HuH-7.5 (cell line): ENCODE measurements at places on chromosomes 12 and 14.

- no peak for DNase-seq
These were observed 149.4 kb downstream of the BCL11B start for GRCh38 chr14:99122521-99123125.

DNA sequence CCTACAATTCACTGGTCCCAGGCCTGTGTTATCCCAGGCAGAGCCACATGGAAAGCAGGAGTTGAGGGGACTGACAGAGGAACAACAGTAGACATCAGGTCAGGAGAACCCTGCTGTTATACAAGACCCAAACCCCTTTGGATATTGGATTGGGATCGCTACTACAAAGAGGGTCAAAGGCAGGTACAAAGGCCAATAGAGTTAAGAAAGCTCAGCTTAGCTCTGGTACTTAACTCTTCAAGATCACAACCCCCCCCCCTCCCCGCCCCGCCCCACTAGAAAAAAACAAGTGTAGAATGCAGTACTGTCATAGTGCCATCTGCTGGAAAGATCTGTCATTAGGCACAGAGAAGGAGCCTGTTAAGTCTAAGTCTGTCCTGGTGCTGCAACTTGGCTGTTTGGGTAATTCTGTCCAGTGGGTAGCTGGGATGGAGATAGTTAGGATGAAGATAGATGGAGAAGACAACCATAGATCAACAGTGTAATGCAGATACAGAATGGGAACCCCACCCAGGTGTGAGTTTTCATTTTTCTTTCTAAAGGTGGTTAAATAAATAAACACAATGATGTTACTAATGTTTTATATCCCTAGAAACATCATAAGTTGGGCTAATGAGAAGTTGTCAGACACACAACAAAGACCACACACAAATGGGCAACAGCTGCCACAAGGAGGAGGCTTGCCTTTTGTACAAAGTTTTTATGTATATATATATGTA lies 17.2 kb downstream of the REM2 start:
- no peak for DNase-seq

DNA sequence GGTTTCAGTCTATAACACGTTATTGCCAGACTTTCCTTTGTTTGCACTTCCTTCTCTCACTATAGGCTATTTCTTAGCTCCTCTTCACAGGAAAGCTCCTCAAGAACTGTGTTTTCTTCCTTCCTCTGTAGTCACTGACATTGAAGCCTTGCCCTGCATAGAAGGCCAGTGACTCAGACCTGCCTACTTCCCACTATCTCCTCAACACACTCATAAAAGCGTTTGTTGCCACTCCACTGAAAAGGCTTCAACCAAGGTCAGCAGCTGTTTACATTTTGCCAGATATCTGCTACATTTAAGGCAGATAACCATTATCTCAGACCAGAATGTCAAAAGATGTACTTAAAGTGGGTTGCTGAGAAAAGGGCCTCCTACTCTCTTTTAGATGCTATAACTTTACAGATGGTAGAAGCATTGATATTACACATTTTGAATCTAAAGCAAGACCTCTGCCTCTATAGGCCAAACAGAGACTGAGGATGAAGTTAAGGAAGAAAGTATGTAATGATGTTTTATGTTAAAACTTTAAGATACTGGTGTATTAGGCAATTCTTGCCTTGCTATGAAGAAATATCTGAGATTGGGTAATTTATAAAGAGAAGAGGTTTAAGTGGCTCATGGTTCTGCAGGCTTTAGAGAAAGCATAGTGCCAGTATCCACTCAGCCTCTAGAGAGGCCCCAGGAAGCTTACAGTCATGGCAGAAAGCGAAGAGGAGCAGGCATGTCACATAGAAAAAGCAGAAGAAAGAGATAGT lies 233.3 kb upstream of the FLRT2 start:
- no peak for DNase-seq

DNA sequence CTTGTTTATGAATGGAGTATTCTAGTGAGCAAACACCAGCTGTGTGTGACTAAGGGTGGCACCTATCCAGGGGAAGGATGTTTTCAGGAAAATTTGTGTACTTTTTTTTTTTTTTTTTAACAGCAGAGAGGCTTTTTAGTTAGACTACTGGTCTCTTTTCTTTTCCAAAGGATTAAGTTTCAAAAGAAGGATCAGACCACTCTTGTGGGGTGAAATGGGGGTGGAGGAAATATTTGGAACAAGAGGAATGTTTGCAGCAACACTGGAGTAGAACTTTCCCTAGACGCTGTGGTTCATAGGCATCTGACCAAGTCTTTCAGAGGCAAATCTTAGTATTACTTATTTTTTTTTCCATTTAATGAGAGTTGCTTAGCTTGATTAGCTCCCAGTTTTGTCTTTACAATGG lies 21.1 kb downstream of the NUBPL start:
- no peak for DNase-seq

DNA sequence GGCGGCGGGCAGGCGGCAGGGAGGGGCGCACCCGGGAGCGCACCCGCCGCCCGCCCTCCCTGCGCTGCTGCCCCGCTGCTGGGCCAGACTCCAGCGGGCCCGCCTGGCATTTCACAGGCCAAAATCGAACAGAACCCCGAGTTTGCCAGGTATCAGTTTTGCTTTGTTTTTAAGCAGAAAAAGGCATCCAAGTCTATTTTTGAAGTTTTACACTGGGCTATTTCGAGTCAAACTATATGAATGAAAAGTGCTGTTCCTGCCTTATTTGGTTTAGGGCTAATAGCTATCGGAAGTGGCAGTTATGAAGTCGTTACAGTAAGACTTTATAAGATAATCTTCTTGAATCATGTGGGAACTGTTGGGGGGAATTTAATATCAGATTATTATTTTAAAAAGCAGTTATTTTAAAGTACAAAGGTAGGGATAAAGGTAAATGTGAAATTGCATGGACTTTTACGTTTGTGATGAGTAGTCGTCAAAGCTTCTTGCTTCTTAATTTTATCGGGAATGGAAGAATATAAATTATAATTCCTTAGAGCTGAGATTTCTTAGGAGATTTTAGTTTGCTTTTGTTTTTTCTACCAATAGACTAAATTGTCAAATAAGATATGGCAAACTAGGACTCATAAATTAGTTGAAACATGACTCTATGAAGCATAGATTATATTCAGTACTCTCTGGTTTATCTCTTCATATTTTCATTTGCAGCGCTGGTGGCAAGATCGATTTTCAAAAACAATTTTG lies 1.1 kb downstream of the MSRB3 start:
- DNase-seq: no peak

GRCh38 chr12:57720606-57721595 lies 17.6 kb downstream of the AGAP2 start:
- DNase-seq: no peak

DNA sequence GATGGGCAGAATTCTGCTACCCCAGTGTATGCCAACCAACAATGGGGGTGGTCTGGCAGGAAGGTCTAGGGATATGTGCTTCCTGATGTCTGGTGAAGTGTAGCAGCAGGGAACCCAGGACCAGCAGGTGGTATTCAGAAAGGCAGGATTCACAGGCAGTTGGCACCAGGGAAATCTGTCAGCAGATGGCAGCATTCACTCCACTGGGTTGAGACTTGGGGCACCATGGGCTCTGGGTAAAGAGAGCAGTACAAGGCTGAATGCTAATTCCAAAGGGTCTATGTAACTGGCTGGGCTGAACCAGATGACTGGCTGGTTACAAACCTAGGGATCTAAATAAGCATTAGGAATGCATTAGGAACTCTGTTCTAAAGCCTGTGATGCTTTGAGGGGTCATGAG lies 466.9 kb upstream of the STXBP6 start:
- DNase-seq: no peak

DNA sequence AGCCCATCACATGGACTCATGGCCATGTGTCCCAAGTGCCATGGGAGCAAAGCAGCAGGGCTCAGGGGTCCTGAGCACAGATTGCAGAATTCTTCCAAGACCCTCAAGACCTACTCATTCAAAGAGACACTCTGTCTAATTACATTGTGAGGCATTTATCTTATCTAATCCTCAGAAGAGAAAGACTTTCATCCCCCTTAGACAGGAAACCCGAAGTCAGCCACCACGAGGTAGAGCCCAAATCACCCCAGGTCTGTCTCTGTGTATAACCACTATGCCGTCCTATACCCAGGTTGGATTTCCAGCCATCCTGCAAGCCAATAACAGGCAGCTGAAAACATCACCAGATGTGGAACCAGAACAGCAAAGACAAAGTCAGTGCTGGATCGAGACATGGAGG lies 8.9 kb upstream of the BCL11B start:
- DNase-seq: no peak

DNA sequence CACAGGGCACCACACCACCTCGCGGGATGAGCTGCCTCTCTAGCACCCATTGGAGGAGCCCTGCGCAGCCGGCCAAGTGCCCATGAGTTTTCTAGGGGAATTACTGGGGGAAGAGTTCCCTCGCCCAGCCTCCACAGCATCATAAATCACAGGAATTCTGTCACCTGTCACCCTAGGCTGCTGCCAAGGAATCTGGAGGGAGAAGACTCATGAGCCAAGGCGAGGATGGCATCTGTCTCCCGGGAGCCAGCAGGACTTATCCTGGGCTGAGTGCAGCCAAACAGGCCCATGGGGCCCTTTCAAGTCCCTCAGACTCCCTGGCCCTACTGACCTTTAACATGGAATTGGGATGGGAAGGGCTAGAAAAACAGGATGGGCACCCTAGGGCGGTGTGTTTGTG lies 7.8 kb upstream of the OTUB2 start:
- DNase-seq: no peak

- peak; percentile 69 for DNase-seq
These were observed 3.2 kb downstream of the THTPA start for GRCh38 chr14:23559010-23559925.

- no peak for DNase-seq
These were observed 22.7 kb upstream of the KRT78 start for GRCh38 chr12:52871291-52872039.

DNA sequence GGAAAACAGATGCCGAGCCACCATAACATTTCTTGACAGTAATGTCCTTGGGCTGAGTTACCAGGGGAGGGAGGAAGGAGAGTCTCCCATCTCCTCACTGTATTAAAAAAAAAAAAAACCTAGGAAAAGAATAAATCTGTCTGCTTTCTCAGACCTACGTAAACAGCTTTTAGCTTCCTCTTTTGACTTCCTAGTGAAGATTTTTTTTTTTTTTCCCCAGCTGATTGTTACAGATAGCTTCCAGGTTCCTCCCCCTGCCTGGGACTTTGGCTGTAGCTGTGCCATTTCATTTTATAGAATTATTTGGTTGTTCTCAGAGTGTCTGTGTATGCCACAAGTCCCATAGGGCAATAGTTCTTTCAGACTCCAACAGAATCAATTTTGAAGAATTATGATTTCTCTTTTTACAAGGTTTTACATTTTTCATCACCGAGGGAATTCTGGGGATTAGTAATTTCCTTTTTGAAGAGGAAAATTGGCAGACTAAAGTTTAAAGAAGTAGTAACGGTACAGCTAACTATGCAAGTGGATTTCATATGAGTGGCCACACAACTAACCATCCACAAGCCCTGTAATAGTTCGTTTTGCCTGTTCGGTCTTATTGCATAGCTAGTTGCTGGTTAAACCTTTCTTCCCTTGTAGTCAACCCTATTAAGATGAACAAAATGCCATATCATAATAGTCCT lies 23.1 kb upstream of the GNS start:
- DNase-seq: no peak

- no peak for DNase-seq
These were observed 318.8 kb downstream of the NRXN3 start for GRCh38 chr14:78488938-78489337.

GRCh38 chr14:36835128-36835527 lies 173.5 kb downstream of the PAX9 start:
- DNase-seq: no peak

DNA sequence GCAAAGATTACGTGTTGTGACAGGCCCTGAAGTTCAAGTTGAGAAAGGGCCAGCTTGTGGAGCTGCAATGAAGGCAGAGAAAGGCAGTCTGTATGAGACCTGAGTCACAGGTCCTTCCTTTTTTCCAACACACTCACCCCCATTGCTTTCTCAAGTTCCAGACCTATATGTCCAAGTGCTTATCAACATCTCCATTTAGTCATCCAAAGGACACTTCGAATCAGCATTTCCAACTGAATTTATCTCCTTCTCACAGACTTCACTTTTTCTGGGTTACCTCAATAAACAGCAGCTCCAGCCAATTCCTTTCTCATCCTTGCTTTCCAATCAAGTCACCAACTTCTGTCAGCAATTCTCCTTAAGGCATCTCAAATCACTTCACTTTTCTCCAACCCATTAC lies 56.4 kb upstream of the KIF21A start:
- DNase-seq: no peak

GRCh38 chr12:57631566-57632072 lies 1.4 kb downstream of the B4GALNT1 start:
- DNase-seq: peak; percentile 9

DNA sequence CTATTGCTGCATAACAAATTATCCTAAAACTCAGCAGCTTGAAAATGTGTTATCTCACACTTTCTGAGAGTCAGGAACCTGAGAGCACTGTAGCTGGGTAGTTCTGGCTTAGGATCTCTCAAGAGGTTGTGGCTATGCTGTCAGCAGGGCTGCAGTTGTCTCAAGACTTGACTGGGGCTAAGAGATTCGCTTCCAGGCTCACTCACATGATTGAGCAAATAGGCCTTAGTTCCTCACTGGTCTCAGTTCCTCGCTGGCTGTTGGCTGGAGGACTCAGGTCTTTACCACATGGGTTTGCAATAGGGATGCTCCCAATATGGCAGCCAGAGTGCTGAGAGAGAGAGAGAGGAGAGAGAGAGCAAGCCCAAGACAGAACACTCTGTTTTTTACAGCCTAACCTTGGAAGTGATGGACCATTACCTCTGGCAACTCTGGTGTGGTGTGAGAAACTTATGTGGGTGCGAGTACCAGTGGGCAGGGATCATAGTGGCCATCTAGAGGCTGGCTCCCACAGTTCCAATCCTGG lies 15.9 kb upstream of the DHRS2 start:
- no peak for DNase-seq

GRCh38 chr12:108080363-108080762 lies 48.7 kb upstream of the WSCD2 start:
- no peak for DNase-seq

- no peak for DNase-seq
These were observed 31.7 kb downstream of the RASAL1 start for GRCh38 chr12:113103756-113104450.

DNA sequence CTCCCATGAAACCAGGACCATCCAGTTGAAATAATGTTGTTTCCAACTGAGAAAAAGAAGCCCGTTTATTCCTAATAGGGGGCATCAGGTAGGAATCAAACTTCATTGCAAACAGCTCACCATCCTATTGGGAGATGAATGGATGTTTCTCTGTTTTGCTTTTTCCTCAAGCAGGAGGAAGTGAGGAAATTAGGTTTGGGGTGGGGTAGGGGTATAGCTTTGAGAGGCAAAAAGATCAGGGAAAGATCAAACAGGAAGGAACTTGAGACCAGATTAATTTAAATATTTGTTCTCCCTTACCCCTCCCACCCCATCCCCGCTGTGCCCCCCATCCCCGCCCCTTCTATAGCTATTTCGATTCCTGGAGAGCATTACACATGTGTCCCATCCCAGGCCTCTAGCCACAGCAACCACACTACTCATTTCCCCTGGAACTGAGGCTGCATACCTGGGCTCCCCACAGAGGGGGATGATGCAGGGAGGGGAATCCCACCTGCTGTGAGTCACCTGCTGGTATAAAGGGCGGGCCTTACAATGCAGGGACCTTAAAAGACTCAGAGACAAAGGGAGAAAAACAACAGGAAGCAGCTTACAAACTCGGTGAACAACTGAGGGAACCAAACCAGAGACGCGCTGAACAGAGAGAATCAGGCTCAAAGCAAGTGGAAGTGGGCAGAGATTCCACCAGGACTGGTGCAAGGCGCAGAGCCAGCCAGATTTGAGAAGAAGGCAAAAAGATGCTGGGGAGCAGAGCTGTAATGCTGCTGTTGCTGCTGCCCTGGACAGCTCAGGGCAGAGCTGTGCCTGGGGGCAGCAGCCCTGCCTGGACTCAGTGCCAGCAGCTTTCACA lies at the start of gene IL23A:
Gene IL23A (plus strand): TSS at position 577 of the 850 bp plus-strand sequence. CDS start 161 bp downstream, at position 738.
- no peak for DNase-seq
